Mammary epithelial cell (primary cell): ENCODE measurements at places on chromosomes 13 and 19. TPM values are rescaled to one million over a fixed set of nuclear protein-coding genes. Genes with fewer than 3 reads are reported as not detected.

GRCh38 chr19:46670813-46671212 is 9.8 kb upstream of the DACT3 start:
- DNase-seq = no peak

- no peak for DNase-seq
Observed at GRCh38 chr13:22486490-22486889, 694.3 kb upstream of the SGCG start.

DNA sequence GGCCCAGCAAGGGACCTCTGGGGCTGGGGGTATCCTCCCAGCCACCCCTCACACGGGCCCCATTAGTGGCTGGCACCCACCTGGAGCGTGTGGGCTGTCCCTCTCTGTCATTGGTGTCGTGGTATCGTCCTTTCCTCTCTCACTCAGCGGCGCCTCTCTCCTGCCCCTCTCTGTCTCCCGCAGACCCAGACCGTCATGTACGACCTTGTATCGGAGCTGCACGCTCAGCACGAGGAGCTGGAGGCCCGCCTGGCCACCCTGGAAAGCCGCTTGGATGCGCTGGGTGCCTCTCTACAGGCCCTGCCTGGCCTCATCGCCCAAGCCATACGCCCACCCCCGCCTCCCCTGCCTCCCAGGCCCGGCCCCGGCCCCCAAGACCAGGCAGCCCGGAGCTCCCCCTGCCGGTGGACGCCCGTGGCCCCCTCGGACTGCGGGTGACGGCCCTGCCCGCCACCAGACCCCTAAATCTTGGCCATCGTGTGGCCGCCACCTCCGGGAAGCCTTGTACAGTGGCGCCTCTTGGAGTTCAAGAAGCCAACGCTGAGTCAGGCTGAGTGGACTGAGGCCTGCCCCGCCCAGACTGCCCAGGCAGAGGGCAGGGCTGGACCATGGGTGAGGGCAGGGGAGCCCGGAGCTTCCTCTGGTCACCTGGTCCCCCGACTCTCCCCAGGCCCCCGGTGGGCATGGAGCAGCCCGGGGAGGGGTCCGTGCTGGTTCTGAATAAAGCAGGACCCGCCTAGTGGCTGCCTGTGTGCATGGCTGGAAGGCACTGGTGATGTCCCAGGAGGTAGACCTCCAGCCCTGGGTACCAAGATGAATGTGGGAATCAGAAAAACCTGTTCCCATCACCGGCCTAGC is 9.8 kb upstream of the ARRDC2 start:
- no peak for DNase-seq

- no peak for DNase-seq
Observed at GRCh38 chr13:113422807-113423519, 30.3 kb downstream of the ADPRHL1 start.

DNA sequence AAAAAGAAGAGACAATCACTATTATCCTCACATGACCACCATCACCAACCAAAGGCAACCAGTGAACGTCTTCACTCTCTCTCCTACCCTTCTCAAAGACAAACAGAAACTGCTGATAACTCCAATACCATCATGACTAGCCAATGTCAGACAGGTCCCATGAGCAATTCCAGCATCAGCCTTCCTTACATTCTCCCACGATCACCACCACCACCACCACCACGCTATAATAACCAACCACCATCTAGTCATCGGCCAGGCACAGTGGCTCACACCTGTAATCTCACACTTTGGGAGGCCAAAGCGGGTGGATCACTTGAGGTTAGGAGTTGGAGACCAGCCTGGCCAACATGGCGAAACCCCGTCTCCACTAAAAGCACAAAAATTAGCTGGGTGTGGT is 3.9 kb downstream of the MYO1F start:
- no peak for DNase-seq

DNA sequence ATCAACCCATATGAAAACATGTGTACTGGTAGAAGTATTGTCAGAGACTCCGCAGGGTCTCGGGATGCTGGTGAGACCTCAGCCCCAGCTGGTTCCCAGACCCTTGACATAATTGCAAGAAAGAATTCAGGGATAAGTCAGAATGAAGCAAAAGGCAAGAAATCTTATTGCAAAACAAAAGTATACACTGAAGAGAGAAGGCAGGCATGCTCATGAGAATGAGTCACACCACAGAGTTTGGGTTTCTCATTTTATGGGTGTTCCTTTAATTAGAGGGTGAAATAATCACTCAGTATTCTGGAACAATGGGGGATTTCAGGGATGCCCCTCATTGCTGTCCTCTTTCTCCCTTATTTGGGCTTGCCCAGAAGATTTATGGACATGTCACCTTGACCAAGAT is 1423.8 kb upstream of the MIR17HG start:
- peak; percentile 64 for DNase-seq

- DNase-seq = no peak
Observed at GRCh38 chr19:52191951-52192350, 2.1 kb downstream of the PPP2R1A start.

GRCh38 chr19:3133793-3134116 is 2.1 kb upstream of the GNA15 start:
- no peak for DNase-seq

GRCh38 chr13:113469582-113469981 is 16.3 kb upstream of the ADPRHL1 start:
- DNase-seq = no peak

DNA sequence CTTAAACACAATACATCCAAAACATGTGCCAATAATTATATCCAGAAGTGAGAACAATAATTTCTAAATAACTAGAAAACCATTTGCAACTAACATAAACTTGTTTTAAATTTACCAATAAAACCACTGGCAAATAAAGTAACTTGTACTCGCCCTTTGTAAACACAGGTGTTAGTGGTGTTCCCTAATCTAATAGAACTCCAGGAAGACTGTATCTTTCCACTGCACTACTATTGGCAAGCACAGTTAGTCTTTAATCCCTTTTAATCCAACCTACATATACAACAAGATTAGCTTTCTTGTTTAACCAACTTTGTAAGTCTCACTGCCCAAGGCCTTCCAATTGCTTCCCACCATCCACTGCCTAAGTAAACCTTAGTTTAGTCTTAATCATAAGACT is 79.5 kb downstream of the PCDH9 start:
- DNase-seq = no peak

- DNase-seq = no peak
Observed at GRCh38 chr13:97371486-97372109, 62.4 kb upstream of the RAP2A start.

DNA sequence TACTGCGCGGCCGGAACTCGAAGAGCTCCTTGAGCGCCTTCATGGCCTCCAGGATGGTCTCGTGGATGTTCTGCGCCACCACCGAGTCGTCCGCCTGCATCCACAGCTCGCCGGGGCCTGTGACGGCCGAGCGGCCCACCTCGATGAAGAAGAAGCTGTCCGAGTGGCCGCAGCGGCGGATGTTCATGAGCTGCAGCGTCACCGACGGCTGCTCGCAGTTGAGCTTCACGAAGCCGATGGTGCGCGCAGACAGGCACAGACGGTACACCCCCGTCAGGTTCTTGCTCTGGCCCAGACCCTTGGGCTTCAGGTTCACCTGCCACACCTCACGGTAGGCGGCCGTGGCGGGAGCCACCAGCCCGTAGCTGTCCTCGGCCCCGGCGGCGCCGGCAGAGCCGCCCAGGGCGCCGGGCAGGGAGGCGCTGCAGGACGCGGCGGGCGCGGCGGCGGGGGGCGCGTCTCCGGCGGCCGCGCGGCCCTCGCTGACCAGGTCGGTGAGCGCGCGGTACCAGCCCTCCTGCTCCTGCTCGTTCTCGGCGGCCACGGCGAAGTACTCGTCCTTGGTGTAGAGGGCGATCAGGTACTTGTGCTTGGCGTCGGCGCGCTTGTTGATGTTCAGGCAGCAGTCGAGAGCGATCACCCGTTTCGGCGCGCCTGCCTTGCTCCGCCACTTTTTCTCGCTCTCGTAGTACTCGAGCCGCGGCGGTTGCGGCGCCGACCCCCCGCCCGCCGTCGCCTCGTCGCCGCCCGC is 1.1 kb downstream of the IRS2 start:
- DNase-seq = peak; percentile 59

DNA sequence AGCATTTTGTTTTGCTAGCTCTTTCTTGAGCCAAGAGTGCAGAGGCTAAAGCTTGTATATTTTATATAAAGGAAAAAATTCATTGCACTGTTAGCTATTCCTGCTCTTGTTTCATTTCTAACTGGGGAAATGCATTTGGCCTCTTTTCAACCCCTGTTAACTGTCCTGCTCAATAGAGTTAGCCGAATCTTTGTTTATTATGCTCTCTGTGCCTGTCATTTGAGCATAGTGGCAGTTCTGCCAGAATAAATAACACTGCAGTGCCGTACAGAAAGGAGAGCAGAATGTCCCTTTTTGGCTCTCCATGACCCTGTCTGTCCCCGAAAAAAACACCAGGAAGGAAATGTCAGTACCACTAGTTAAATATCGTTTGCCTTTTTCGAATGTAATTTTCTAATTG is 350.8 kb downstream of the MYO16 start:
- no peak for DNase-seq

DNA sequence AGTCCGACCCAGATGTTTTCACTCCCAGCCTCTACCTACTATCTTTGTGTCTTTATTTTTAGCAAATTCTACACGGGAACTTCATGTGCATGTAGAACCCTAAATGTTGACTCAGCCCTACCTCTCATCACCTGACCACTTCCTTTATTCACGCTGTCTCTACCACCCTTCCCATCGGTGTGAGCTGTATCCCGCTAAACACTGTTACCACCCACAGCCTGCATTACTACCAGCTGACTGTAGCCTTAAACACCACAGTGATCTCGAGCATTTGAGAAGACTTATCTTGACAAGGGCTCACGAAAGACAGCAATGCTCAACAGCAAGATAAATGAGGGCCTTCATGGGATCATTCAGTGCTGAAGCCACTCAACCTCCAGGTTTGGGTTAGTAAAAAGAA is 15.1 kb downstream of the NCR1 start:
- no peak for DNase-seq

MATK gene
- total RNA-seq = not detected

THSD8 gene
- 12.8 and 19.8 TPM in 2 replicates for total RNA-seq

CEBPA gene
- total RNA-seq = 3.3 TPM

ZNF627 gene
- total RNA-seq = 7.4 and 8.8 TPM in 2 replicates
